ENCODE measurements at places on chromosomes 13 and 19.

- no peak for DNase-seq
Observed at GRCh38 chr19:10338940-10339339, 484 bp downstream of the ICAM3 start.

DNA sequence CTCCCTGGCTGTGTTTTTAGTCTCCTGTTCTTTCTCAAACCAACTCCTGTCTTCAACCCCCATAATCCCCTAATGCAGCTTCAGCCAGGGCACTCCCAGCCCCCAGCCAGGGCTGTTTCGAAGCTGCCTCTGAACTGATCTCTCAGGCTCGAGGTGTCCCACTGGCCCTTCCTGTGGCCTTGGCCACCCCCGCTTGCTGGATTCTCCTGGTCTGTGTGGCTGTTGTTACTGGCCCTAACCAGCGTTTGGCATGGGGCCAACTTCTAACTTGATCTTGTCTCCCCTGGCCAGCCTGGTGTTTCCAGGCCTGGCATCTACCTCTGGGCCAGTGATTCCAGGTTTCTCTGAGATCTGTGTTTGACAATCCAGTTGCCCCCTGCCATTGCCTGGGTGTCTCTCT, 11.0 kb downstream of the XAB2 start:
- no peak for DNase-seq

- DNase-seq: peak; percentile 100
Observed at GRCh38 chr19:3505598-3506383, at the start of gene FZR1. FZR1 (plus strand) TSS chr19:3506311; CDS start chr19:3522990, 16,679 bp downstream.

GRCh38 chr19:12880551-12881171, 588 bp downstream of the DNASE2 start:
- no peak for DNase-seq

DNA sequence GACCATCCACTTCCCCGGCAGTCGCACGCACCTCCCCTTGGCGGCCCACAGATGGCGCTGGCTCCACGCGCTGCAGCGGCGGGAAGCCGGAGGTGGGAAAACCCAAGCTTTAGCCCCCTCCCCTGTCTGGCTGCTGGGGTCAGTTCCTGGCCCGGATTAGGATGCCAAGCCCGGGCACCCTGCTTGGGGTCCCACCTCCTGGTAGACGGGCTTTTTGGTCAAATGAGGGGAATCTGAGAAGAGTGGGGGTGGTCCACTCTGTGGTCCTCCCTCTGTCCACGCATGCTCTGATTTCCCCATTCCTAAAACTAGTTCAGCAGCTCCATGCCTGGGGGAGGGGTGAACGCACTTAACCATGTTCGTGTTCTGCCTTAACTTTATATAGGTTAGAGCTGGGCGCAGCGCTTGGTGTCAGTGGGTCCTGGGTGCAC, 8.1 kb upstream of the ADGRE2 start:
- no peak for DNase-seq

DNA sequence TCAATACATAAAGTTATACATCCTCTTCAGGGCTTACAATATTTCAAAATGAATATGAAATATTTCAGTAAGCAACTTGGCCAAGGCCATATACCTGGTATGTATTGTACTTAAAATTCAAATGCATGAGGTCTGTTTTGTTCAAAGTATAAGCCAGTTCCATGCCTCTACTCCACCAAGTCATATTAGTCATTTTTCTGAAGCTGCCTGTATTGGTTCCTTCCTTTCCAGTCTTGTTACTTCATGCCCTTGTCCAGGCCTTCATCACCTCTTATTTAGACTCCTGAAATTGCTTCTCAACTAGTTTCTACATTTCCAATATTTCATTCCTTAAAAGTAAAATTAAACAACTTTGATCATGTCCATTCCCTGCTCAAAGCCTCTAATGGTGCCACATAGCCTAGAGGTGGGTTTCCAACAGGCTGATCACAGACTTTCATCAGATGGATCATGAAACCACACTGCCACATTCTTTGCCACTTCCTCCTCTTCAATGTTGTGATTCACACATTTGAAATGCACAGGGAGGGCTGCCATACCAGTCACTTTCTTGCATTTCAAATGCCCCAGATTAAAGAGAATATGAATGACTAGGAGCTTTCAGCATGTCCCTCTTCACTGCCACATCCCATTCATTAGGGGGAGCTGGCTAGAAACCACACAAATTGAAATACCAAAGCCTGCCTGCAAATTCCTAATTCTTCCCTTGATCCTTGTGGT, 424.1 kb upstream of the DACH1 start:
- DNase-seq: no peak

DNA sequence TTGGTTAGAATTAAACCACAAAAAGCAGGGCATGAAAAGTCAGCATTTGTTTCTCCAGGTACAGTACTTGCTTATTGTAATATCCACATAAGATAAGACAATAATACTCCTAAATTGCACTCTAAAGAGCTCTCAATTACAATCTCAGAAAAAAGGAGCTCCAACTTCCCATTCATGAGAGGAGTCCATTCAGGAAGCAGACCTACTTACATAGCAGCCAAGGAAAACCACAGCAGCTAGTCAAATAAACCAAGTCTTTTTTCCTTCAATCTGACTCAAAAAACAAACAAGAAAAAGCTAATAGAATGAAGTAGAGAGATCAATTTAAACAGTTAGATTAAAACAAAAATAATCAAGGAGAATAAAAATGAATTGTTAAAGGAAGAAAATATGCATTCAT, 885.2 kb upstream of the SLITRK6 start:
- DNase-seq: no peak

DNA sequence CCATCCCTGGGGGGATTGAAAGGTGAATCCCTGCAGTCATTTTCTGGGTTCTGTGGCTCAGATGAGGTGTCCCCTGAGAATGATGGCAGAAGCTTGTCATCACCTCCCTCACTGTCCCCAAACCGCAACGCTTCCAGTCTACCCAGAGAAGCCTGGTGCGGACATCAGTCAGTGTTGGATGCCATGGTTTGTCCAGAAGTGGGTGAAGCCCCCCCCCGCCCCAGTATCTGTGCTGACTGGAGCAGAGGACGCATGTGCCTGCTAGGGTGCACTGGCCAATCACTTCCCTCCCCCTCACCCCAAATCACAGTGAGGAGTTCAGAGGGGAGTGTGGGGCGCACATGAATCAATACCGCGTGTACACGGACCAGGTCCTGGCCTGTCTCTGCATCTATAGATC, 150.5 kb downstream of the TEX29 start:
- DNase-seq: no peak

DNA sequence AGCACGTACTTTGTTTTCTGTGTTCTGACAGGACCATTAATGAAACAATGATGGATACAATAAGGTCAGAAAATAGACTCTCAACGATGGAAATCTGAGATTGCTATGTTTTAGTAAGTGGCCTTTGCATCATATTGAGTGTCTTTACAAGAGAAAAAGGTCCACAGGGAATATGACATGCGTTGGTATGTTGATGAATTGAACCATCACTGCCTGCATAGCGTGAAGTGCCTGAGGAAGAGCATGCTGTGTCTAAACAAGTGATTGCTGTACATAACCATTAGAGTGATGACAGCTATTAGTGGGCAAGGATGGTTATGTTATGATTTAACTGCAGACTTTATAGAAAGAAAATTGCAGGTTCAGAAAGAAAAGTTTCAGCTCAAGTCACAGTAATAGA, 623.2 kb downstream of the SLITRK5 start:
- DNase-seq: no peak

GRCh38 chr13:88979465-88980175, 1308.4 kb downstream of the SLITRK5 start:
- no peak for DNase-seq

DNA sequence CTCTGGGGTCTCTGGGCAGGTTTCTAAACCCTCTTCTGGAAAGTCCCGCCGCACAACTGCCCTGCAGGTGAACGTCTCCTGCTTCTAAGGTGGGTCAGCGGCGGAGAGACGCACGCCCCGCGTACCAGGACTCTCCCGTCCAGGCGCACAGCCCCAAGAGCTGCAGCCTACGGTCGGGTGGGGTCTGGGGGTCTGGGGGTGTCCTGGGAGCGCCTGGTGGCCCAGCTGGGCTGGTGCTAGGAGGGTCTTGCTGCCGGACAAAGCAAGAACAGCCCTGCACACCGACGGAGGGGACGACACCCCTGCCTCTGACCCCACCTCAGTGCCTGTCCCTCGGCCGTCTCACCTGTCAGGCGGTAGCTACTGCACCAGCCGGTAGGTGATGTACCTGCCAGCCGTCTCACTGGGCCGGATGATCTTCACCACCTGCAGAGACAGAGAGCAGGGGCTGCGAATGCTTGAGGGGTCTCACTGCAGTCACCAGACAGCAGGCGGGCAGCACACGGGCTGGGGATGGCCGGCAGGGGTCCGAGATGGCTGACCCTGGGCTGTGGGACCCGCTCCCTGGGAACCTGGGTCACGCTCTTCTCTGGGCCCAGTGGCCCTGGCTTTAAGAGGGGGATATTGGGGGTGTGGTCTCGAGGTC, 5.9 kb downstream of the POLR2E start:
- DNase-seq: no peak

DNA sequence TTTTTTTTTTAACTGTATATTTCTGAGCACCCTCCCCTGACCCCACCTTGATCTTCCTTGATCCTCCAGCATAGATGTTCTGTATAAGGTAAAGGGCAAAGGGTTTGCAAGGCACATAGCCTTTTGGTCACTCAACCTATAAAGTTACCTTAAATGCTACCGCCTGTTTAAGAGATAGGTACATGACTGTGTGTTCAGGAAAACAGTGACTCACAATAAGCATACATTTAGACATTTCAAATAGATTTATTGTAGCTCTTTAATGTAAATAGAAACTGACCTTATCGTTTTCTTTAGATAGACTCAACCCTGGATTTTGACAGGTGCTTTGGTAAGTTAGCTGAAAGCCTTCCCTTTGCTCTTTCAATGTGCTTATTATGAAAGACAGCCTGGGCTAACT, 15.2 kb upstream of the SLC10A2 start:
- no peak for DNase-seq

- DNase-seq: no peak
Observed at GRCh38 chr13:40017662-40018262, 362.3 kb downstream of the COG6 start.

DNA sequence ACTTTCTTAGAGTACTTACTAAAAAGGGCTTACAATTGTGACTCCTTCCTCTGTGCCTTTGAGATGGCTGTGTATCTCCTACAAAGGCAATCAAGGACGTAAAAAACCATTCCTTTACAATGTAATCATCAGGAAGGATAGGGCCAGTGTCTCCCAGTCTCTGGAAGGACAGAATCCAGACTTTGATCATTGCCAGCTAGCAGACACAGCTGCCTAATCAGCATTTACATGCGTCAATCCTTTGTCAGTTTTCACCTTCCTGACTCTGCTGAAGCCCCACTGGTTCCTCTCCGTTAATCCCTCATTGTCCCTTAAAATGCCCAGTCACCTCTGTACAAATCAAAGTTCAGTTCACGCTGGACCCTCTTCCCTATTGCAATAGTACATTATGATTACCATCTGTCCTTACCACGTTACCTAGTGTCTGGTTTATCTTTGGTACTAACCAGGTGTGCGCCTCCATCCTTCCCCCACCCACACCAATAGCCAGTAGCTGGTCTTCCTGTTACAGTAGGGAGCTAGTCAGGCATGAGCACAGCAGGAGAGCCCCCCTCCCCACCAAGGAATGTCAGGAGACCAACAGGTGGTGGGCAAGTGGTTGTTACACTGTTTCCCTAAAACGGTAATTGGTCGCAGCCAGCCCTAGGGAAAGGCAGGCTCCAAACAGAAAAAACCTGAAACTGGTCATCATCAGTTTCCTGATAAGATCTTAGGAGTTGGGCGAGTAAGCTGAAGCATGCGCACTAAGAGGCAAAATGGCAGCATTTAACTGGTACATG, 49.7 kb downstream of the TGDS start:
- DNase-seq: no peak

DNA sequence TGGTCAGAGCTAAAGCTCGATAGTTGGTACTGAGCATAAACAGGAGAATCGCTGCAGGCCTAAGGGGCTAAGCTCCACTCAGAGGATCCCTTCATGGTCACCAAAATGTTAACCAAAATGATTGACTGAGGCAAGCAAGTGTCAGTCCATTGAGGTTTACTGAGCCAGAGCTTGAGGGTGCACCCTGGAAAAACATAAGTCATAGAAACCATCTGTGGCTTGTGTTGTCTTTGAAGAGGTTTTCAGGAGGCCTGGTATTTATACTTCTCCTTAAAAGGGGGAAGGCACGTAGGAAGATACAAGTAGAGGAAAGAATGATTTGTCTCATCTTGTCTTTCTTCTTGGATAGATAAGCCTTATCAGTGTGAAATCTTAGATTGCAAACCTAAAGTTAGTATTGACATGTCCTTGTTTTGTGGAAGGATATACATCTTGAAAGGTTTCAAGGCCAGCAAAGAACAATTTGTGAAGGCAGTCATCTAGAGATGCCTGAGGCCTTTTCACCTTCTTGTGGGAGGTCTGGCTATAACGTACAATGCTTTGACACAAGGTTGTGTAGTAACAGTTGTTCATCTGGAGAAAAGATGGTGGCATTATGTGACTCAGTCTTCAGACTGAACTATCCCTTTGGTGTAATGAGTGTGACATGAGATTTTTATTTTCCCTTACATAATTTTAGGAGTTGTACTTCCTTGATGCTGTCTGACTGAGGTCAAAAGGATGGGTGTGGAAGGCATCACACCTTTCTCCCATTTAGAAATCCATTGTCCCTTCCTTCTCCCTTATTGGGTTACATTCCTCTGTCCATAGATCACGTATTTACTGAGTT, 14.7 kb upstream of the CEACAM6 start:
- peak; percentile 49 for DNase-seq

DNA sequence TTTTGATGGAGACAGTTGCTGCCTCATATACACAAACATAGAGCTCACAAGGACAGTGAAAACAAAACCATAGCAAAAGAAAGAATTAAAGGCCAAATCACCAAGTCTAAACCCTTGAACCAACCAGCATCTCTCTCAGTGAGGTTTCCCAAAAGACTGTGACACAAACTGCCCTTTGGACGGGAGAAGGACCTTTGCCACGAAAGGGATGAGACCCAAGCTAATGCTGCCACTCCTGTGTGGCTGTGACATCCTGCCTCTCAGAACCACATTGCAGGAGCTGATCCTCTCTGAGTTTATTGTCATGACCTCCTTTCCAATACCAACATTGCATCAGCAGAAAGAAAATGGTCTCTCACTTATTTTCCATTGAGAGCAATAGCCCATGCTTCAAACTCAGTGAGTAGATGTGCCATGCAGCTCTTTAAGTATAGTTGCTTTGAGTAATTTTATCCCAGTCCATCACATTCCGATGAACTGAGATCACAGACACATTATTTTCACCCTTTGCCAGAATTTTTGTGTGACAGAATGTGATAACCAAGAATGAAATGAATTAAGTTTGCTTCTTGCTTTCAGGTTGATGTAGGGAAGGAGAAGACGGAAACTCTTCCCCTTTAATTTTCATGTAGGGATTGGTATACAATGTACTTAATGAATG, 133.5 kb upstream of the IRS2 start:
- DNase-seq: no peak

Measured in activated CD4-positive, alpha-beta T cell treated with anti-CD3 and anti-CD28 coated beads, Interleukin-2, amount 50 U/mL, for 16 hours (primary cell).